ENCODE measurements at places on chromosomes 4 and X.
A peak's percentile ranks its signal among the peaks of the same experiment; 100 is the strongest.

DNA sequence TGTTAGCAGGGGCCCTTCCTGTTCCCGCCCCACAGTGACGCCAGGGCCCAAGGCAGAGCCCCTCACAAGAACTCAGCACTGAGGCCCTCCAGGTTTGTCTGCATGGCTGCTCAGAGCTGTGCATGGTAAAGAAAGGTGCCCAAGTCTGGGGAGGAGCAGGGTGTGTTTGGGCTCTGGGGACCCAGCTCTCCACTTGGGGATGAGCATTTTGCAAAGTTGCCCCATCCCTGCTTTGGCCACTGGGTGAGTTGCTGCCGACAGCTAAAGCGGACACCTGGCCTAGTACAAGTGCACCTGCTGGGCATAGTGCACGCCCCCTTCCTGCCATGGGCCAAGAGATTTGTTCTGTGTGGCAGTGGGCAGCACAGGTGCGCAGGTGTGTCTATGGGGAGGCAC is 2.0 kb upstream of the MXD4 start:
- DNase-seq, result no peak

GRCh38 chrX:7242613-7243012 is 94.7 kb upstream of the PUDP start:
- no peak for DNase-seq

- peak; percentile 67 for DNase-seq
These were observed 67.7 kb downstream of the RHOH start for GRCh38 chr4:40264497-40264896.

- no peak for DNase-seq
These were observed 2.8 kb upstream of the MAMLD1 start for GRCh38 chrX:150360331-150360730.

DNA sequence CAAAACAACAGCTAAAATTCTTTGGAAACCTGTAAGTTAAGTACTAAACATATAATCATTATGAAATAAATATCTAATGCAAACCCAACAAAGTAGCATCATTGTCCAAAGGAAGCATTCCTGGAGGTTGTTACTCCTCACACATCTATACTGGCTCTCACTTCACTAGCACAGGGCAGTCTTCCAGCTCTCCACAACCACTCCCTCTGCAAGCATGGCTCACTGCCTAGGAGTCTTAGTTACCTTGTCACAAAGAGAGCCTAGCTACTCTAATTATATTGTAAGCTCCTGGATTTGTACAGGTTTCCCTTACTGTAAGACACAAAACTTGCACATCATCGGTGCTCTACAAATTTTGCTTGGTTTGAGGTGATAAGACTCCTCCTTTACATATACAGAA is 76.1 kb downstream of the AMMECR1 start:
- no peak for DNase-seq

- no peak for DNase-seq
These were observed 10.9 kb upstream of the PCDH18 start for GRCh38 chr4:137543198-137543597.

DNA sequence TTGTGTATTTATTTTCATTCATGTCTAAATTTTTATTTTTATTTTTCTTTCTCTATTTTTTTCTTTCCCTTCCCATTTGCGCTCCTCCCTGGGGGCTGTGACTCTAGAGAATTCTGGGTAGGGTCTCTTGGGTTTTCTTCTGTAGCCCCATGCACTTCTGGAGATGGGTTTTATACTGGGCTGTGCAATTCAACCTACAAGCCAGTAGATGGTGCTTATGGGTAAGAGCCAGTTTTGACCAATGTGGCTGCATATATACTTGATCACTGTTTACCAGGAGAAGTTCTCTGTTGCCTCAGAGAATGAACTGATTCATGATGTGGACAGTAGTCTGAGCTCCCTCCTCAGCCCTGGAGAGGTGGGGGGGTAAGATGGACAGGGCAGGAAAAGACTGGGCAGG is 614.6 kb downstream of the PCDH19 start:
- no peak for DNase-seq

GRCh38 chr4:134668237-134668636 is 466.6 kb upstream of the PABPC4L start:
- no peak for DNase-seq

GRCh38 chrX:154019061-154019621 is 561 bp downstream of the IRAK1 start:
- no peak for DNase-seq

- DNase-seq, result no peak
These were observed 23.3 kb upstream of the CRMP1 start for GRCh38 chr4:5916229-5916628.

DNA sequence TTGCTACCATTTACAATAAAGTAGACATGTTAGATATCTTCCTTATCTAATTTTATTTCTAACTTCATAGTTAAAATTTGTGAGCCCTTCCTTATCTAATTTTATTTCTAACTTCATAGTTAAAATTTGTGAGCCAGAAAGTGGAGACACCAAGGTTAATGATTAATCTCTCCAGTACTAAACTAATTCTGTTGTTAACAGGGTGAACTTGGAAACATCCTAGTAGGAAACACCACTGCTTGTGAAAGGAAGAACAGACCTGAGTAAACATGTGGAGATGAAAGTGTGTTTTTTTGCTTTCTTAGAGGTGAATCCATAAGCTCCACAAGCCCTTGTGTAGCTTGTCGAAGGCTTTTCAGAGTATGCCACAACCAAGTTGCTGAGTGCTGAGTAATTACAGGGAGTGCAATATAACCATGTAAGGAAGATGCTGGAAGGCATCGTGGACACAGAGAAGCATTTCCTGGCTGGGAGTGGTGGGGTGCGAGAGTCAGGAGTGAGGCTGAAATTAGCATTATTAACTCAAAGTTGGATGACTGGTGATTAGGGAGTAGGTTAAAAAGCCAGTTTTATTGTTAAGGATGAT is 118.6 kb upstream of the NEIL3 start:
- no peak for DNase-seq

GRCh38 chrX:39890807-39891206 is 207.0 kb downstream of the BCOR start:
- no peak for DNase-seq

GRCh38 chr4:141614878-141615586 is 21.4 kb upstream of the IL15 start:
- no peak for DNase-seq

GRCh38 chrX:12892716-12893115 is 13.7 kb upstream of the TLR8 start:
- DNase-seq, result peak; percentile 9

- no peak for DNase-seq
These were observed 418.9 kb downstream of the CCSER1 start for GRCh38 chr4:90546114-90546513.

GRCh38 chr4:132108784-132109183 is 1040.3 kb upstream of the PCDH10 start:
- peak; percentile 52 for DNase-seq

- DNase-seq, result no peak
These were observed 435 bp upstream of the MGST2 start for GRCh38 chr4:139665079-139665689.

DNA sequence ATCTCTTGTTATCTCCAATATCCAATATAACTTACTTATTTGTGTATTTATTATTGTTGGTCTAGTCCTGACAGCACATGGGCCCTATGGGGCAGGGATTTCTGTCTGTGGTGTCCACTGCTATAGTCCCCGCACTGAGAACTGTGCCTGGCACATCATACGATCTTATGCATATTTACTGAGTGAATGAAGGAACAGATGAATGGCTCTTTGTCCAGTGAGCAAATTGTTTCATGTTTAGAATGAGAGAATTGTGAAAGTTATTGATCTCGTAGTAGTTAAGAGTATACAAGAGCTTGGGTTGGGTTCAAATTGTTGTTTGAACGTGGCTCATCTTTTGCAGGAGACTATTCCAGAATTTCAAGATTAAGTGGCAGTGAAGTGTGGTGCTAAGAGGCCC is 96.1 kb upstream of the SLC34A2 start:
- no peak for DNase-seq

DNA sequence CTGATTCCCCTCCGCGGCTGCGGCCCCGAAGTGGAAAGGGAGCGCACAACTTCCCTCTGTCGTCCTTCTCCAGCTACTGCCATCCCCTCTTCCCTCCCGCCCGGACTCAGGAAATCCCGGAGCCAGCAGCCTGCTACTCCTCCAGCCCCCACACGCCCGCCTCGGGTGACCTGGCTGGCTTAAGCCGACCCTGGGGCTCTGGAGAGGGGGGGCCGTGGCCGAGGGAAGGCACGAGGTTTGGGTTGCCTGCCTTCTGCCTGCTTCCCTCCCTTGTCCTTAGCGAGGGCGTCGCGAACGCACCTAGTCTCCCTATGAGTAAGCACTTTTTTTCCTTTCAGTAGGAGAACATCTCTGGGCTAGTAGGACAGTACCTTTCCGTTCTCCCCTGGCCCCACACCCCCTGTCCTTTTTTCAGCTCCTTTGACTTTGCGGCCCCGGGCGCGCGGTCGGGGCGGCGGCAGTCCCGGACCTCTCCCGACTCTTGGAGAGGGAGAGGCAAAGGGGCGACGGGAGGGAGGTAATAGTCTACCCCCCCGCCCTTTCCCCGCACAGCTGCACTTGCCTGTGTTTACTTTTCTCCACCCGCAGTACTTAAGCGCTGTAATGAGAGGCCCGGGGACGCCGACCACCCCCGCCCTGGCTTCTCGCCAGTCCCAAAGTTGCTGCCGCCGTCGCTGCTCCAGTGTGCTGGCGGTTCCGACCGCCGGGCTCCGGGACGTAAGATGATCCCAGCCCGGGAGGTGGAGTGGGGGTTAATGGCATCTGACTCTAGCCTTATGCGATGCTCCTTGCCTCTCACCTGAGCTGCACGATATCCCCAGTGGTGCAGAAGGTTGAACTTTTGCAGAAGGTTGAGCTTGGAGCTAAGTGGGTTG is 868 bp downstream of the PLS3 start:
- DNase-seq, result peak; percentile 43

GRCh38 chrX:7351926-7352325 is 204.0 kb upstream of the PUDP start:
- peak; percentile 24 for DNase-seq

- DNase-seq, result no peak
These were observed 868.0 kb downstream of the RPA4 start for GRCh38 chrX:97751735-97752134.

DNA sequence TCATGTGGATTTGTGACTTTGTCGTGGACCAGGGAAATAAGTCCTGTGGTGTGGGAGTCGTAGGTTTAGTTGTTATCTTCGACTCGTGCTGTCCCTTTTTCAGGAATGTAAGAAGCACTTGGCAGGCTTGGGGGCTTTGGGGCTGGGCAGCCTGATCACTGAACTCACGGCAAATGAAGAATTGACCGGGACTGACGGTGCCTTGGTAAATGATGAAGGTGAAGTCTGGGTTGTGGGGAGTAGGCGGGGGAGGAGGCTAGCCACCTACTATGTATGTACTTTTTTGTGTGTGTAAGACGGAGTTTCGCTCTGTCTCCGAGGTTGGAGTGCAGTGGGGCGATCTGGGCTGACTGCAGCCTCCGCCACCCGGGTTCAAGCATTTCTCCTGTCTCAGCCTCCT is 1.2 kb downstream of the TAF1 start:
- DNase-seq, result no peak

DNA sequence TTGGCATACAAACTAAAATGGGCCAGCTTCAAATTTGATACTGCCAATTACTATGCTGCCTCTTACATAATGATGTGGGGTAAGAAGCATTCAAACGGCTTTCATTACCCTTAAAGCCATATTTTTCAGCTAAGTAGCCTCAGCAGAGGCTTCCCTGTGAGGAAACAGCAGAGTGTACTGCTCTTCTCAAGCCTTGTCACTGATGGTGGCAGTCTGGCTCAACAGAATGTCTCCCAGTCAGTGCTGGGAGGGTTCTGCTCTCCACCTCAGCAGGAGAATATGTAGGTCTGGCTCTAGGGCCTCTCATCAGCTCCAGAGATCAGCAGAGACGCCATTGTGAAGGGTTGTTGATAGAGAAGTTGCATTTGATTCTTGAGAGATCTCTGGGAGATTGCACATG is 44.6 kb upstream of the MBNL3 start:
- DNase-seq, result no peak

- DNase-seq, result no peak
These were observed 39.7 kb downstream of the PGRMC2 start for GRCh38 chr4:128247906-128248305.

DNA sequence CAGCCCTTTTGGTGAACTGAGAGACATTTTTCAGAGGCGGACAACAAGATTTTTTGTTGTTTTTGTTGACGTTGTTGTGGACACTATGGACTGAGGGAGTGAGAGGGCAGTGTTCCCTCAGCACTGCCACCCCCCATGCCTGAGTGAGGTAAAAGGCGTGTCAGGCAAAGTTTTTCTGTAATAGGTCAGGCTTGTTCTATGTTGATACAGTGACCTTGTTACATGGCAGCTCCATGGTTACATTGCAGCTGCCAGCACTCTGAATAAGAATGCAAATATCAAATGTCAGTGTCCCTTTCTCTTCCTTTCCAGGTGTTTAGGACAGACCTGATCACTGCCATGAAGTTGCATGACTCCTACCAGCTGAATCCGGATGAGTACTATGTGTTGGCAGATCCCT is 36.6 kb downstream of the JADE1 start:
- no peak for DNase-seq

DNA sequence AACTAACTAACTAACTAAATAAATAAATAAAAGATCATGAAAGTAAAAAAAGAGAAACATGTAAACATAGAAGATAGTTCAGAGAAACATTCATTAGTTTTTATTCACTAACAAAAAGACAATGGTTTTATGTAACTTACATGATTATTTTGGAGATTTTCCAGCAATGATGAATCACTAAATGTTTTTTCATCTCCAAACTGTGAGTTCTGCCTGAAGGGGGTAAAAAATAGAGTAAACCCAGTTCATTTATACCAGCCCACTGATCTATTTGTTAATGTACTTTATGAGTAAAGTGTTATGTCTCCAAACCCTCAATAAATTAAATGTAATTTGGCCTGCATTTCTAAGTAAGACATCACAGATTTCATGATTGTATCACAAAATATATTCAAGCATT is 101.1 kb downstream of the ATP8A1 start:
- DNase-seq, result no peak

DNA sequence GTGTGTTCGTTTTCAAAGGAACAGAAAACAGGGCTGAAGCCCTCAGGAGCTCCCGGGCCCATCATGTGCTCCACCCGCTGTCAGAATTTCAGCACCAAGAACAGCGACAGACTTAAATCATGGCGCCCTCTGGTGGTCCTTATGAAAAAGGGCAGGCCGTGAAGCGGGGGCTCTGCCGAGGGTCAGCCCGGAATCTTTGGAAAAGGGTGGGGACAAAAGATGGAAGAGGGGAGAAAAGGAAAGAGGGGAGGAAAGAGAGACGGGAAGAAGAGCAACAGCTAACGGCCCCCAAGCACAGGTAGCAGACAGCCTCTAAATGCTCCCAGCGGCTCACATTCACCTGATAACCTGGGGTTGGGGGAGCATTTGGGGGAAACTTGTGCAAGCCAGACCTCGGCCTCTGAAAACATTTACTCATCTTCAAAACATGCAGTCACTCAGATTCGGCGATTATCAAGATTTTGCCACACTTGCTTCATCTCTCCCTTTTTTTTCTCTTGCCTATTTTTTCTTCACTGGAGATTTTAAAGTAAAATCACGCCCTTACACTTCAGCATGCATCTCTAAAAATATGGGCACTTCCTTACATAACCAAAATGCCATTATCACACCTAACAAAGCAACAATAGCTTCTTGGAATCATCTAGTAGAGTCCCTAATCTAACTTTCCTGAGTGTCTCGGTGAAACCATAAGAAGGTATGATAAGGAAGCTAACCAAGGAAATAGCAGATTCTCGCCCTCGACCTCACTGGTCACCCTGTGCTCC is 28.1 kb upstream of the MAN2B2 start:
- peak; percentile 59 for DNase-seq

- no peak for DNase-seq
These were observed 140.3 kb downstream of the SH3KBP1 start for GRCh38 chrX:19746919-19747651.

Measured in fibroblast of gingiva (primary cell).